ENCODE measurements at places on chromosomes 1 and 21.

DNA sequence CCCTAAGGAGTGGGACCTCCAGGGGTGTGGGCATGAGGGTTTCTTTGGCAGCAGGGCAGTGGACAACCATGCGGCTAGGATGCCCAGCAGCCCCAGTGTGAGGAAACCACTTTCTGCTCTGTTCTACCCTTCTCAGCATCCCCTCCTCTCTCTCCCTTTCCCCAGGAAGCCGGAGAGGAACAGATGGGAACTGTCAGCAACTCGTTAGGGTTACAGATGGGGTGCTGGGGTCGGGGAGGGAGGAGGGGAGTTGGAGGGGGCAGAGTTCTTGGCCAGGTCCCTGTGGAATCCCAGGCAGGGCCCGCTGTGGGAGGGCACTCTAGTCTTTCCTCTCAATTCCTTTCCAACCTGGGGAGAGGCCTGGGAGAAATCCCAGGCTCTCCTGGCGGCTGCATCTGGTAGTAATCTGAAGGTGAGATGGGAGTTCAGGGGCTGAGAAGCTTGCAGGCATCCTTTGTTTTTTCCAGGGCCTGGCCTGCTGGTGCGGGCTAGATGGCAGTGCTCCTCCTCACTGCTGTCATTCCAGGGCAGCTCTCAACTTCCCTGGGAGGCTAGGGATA, 93.9 kb upstream of the CSF3R start:
- DNase-seq, result no peak

GRCh38 chr1:244092964-244093638, 42.0 kb downstream of the ZBTB18 start:
- DNase-seq, result peak; percentile 40

DNA sequence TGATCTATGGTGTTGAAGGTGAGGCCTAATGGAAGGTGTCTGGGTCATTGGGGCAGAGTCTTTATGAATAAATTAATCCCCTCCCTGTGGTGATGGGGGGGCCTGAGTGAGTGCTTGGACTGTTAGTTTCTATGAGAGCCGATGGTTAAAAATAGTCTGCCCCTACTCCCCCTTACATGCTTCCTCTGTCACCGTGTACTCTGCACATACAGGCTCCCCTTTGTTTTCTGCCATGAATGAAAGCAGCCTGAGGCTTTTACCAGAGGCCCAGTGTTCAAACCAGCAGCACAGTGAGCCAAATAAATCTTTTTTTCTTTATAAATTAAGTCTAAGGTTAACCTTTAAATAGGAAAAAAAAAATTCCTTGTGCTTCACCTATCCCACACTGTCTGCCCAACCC, 657.0 kb downstream of the AMY1C start:
- no peak for DNase-seq

GRCh38 chr1:89724369-89725010, 91.6 kb downstream of the LRRC8C start:
- DNase-seq, result no peak

DNA sequence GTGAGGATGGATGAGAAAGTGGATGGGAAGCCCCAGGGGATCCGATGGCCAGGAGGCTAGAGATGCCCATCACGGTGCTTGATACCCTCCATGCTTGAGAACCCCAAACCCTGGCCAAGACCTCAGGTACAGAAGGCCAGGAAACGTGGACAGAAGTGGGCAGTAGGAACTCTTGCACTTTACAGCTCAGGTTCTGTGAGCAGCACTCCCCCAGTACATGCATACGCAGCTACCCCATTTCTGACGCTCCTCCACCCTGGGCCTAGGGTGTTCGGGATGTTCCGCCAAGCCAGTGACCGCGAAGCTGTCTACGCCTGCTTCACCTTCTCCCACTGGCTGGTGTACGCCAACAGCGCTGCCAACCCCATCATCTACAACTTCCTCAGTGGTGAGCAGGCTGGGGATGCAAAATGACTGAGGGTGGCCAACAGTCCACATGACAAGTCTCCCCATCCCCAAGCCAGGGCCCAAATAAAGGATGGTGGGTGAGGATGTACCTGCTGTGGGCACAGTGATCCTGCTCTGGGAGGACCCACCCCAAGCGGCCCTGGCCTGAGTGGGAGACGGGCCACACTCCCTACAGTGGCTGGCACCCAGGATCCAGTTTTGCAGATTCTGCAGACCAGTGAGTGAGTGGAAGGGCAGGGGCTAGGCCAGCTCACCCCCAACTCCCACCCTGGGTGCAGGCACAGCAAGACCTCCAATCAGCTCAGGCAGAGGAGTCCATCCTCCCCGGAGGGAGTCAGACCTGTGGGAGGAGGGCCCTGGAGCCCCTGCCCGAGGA, 7.4 kb downstream of the HCRTR1 start:
- no peak for DNase-seq

DNA sequence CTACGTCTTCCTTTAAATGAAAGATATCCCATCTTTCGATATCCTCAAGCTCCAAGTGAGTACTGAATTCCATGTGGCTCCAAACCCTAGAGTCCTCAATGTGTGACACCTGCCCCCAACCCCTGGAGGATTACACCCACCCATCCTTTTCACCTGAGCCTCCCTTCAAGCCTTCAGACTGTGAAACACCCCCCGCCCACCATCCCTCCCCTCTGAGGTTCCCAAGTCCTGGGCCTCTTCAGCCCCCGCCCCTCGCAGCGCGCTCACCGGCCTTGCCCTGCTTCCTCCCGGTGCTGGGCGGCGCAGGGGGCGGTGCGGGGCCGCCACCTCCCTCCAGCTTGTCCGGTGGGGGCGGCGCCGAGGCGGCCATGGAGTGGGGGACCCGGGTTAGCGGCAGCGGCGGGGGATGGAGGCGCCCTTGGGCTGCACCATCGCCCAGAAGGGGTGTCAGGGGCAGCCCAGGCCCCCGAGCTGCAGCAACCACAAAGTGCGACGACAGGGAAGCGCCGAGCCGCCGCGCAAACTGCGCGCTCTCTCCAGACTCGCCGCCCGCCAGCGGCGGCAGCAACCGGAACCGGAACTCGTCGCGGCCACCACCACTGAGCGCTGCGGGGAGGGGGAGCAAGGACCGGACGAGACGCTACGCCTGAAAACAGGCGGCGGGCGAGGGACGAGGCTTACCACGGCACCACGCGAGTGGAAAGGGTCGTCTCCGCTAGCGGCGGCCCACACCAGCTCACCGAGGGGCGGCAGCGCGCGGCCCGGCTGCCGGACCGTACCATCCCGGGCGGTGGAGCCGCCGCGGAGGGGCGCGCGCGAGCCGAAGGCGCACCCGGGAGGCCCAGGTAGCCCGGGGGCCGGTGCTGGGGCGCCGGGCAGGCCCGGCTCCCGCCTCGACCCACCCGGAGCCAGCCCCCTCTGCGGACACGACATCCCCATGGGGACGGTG, at the start of gene PYGO2:
Gene PYGO2, minus strand, starts transcription at position 576 of the 949 bp plus-strand sequence. Its CDS starts 206 bp downstream, at position 370.
- peak; percentile 33 for DNase-seq

- no peak for DNase-seq
Observed at GRCh38 chr1:92755541-92756461, 29.1 kb downstream of the EVI5 start.

GRCh38 chr1:198917226-198917625, 278.4 kb downstream of the PTPRC start:
- DNase-seq, result no peak

DNA sequence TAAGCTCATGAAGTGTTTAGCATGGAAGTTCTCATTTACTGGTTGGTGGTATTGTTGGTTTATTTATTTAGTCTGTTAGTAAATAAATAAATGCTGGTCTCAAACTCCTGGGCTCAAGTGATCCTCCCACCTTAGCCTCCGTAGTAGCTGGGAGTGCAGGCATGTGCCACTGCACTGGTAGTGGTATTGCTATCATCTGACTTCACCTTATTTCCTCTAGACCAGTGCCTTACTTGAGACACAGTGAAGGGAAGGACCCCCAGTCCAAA, 1.4 kb upstream of the SLC2A1 start:
- no peak for DNase-seq
